ENCODE measurements at places on chromosomes 4 and X. TPM values are rescaled to one million over a fixed set of nuclear protein-coding genes. Genes with fewer than 3 reads are reported as not detected.

DNA sequence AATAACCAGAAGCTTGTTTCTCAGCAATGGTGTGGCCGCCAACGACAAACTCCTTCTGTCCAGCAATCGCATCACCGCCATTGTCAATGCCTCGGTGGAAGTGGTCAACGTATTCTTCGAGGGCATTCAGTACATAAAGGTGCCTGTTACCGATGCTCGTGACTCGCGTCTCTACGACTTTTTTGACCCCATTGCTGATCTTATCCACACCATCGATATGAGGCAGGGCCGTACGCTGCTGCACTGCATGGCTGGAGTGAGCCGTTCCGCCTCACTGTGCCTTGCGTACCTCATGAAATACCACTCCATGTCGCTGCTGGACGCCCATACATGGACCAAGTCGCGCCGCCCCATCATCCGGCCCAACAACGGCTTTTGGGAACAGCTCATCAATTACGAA is 383 bp downstream of the DUSP21 start:
- no peaks in the 10 kb centered on the region for H3K4me1 ChIP-seq
- no peak for DNase-seq
- H3K27me3 ChIP-seq, result no peaks in the 10 kb centered on the region
- no peak overlapping the region for H3K27ac ChIP-seq
- no peaks in the 10 kb centered on the region for H3K36me3 ChIP-seq

The CHRDL1 gene
- total RNA-seq, result 5.2 TPM

DNA sequence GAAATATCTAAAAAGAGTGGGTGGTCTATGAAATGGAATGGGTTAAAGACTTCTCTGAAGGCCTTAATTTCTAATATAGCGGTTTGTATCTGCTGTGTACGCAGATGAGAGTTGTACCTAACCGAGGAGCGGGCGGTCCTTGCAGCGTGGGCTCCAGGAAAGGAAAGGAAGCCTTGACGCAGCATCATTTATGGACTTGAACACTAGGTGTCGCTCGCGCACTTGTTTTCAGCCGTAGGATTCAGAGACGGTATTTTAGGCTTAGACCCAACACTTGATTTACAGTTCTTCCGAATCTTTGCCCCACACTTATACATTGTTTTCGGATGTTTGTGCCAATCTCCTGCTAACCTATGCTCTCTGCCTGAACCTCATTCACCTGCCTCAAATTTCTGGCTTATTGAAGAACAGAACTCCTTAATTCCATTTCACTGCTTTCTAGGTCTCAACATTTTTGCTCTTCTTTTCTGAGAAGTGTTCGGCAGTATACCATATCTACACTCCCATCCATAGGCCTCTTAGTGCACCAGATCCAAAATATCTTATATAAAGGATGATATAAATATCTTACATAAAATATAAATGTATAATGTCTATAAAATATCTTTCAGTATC is 48.9 kb upstream of the AADAT start:
- no peaks in the 10 kb centered on the region for H3K27me3 ChIP-seq
- no peaks in the 10 kb centered on the region for H3K36me3 ChIP-seq
- peaks cover 5% of the 10 kb centered on the region for H3K4me1 ChIP-seq
- H3K4me3 ChIP-seq, result no peak overlapping the region
- no peak for DNase-seq

The SSX1 gene
- total RNA-seq, result not detected

The OGT gene
- 164 TPM for total RNA-seq

DNA sequence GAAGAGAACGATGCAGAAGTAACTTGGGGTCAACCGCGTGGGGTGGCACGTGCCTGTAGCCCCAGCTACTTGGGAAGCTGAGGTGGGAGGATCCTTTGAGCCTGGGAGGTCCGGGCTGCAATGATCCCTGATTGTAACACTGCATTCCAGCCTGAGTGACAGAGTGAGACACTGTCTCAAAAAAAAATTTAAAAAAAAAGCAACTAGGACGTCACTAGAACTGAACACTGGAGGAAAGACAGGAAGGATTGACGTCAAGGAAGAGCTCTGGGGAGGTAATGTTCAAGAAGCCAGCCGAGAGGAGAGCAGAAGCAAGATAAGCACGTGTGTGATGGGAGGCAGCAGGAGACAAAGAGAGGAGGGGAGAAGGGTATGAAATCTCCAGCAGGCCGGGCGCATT is 28.7 kb downstream of the S100G start:
- H3K27ac ChIP-seq, result no peak overlapping the region
- DNase-seq, result no peak
- H3K36me3 ChIP-seq, result peaks cover 34% of the 10 kb centered on the region
- no peak overlapping the region for H3K4me3 ChIP-seq
- H3K4me1 ChIP-seq, result no peaks in the 10 kb centered on the region

The PCYT1B gene
- 0.64 TPM for total RNA-seq

DNA sequence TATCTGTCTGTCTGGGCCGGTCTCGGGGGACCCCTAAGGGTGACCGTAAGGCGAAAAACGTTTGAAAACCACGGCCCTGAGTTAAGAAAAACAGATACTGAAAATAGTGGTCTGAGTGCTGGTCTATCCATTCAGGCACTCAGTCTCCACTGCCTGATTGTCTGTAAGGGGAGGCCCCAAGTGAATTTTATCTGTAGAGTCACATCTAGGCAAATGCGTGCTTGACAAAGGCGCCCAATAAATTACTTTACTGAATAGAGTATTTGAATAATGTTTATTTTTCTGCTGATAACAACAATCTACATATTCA is 465 bp downstream of the HNRNPH2 start:
- H3K27me3 ChIP-seq, result no peaks in the 10 kb centered on the region
- H3K4me3 ChIP-seq, result peak overlapping the region; percentile 60
- H3K27ac ChIP-seq, result peak overlapping the region; percentile 94
- DNase-seq, result no peak
- peaks cover 22% of the 10 kb centered on the region for H3K4me1 ChIP-seq

DNA sequence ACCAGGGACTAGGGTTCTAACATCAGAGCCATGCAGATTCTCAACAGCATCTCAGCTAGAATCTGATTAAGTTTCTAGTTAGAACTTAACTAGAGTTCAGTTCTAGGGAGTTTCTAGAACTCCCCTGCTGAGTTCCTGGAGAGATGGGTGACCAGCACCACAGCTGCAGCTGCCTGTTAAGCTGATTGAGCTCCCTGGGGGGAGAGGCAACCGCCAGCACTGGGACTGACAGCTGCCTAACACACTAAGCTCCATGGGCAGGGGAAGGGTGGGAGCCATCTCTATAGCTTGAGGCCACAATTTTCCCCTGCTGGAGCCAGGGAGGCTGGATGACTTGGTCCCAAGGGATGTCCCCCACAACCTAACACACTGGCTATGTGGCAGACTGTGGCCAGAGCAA is 84.2 kb downstream of the CHIC1 start:
- H3K36me3 ChIP-seq, result no peaks in the 10 kb centered on the region
- H3K27me3 ChIP-seq, result no peaks in the 10 kb centered on the region
- no peak for DNase-seq
- H3K4me3 ChIP-seq, result no peak overlapping the region
- no peak overlapping the region for H3K27ac ChIP-seq

DNA sequence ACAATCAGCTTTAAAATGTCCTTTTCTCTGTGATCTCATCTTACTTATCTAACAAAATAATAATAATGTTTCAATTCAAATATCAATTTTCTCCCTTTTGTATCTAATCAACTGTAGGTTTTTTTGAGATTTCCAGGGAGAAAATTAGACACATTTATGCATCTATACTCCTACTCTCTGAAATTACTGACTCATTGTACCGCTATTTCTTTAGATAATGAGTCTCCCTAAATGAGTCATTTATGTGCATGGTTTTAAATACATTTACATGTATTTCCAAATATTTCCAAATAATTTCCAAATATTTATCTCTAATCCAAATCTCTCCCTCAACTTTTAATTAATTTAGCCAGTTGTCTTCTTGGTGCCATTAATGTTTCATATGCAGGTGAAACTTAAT is 621.0 kb downstream of the TECRL start:
- no peaks in the 10 kb centered on the region for H3K4me1 ChIP-seq
- H3K36me3 ChIP-seq, result no peaks in the 10 kb centered on the region
- DNase-seq, result no peak
- H3K27ac ChIP-seq, result no peak overlapping the region
- H3K27me3 ChIP-seq, result no peaks in the 10 kb centered on the region

The ACE2 gene
- total RNA-seq, result 0.89 TPM

The FAM149A gene
- 3.7 TPM for total RNA-seq

GRCh38 chrX:56783450-56783831 is 54.4 kb downstream of the NBDY start:
- peak; percentile 85 for DNase-seq
- H3K27ac ChIP-seq, result no peak overlapping the region
- H3K4me3 ChIP-seq, result no peak overlapping the region
- H3K27me3 ChIP-seq, result no peaks in the 10 kb centered on the region

DNA sequence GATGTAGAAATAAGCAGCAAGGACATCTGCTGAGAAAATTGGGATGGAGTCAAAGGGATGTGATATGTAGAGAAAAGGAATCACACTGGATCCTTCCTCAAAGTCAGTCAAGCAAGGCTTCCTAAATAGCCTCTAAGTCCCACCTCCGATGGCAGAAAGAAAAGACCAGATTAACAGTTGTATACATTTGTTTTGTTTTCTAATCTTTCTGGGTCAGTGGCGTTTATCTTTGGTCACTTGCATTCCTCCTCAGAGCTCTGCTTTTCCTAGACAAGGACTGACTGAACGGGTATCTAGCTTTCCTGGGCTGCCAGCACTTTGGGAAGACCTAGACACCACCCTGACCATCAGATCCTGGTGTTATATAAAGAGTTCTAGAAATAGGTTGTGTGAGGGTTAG is 23.2 kb downstream of the PACRGL start:
- no peaks in the 10 kb centered on the region for H3K4me1 ChIP-seq
- H3K27me3 ChIP-seq, result no peaks in the 10 kb centered on the region
- peaks cover 94% of the 10 kb centered on the region for H3K36me3 ChIP-seq
- no peak for DNase-seq
- H3K27ac ChIP-seq, result no peak overlapping the region

Data from suprapubic skin (tissue), 4 donors.